ENCODE measurements at places on chromosomes 1 and 21.

GRCh38 chr1:118809586-118809985 is 178.6 kb downstream of the TBX15 start:
- DNase-seq, result no peak

DNA sequence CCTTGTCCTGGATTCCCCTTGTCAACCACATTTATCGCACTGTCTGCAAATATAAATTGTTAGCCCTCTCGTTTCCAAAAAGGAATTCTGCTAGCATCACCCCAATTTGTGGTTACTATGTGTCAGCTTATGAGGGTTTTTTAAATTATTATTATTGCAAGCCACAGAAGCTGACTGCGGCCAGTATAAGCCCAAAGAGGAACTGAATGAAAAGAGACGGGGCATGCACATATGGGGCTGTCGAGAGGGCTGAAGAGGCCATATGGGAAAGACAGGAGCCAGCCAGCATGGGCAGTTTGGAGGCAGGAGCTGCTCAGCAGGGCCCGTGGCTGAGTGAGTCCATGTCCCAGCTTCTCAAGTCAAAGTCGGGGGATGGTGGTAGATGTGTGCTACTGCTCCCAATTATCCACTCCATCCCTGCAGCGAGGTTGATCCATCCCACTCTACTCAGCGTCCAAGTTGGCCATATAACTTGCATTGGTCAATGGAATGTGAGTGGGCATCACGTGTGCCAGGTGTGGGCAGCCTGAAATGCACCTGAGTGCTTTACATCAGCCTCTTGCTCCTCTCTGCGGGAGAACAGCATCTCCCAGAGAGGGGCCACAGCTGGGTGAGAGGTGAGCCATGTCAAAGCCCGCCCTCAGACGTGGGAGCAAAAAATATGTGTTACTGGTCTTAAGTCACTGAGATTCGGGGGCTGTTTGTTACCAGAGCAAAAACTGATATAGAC is 37.6 kb upstream of the LDLRAP1 start:
- no peak for DNase-seq

- no peak for DNase-seq
Measured at GRCh38 chr1:11481019-11481418, 2.1 kb downstream of the DISP3 start.

DNA sequence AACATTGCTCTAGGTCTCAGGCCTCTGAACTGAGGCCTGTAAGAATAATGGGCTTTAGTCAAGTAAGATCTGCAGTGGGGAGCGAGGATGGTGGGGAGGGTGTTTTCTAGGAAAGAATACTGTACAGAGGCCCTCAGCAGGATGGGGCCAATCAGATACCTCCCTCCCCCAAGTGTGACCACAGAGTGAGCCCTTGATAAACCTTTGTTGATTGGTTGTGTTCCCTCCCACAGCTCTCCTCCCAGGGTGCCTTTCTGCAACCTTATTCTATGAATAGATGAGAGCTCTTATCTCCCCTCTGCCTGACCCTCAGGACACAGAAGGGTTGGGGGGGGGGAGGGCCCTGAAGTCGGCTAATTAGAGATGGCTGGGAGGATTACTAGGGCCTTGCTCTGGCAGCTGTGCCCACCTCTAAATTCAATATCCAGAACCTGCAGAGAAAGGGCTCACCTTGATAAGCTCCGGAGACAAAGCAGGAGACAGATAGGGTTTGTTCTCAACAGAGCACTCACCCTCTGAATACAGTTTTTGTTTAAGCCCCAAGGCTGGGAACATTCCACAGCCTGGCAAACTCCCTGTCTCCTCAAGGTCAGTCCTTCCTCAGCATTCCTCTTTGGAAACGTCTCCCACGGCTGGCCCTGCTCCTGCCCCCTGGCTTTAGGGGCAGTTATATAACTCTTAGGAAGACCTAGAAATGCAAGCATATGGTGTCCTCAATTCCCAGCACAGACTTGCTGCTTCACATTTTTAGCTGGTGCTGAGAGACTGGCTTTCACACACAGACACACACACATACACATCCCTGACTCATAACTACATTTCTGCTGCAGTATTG is 42.9 kb downstream of the ATP1A1 start:
- DNase-seq, result no peak

GRCh38 chr1:160251687-160252526 is 10.4 kb downstream of the DCAF8 start:
- peak; percentile 91 for DNase-seq

Measured in spinal cord (tissue), 10 donors.